ENCODE measurements at places on chromosomes 5 and 9.

DNA sequence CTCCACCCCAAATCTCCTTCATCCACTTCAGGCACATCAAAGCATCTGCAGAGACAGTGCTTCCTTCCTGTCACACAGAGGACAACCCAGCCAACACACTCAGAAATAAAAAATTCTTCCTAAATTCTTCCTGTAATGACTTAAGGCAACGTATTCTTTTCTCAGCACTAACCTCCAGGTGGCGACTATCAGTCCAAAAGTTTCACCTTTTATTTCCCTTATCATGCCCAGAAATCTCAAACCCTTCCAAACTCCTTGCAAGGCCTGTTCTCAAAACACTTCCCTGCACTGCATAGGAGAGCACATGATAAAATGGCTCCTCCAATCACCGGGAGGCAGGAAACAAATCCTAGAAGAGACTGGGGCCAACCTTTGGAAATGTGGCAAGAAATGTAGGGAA, 35.1 kb downstream of the SLIT3 start:
- DNase-seq: no peak

DNA sequence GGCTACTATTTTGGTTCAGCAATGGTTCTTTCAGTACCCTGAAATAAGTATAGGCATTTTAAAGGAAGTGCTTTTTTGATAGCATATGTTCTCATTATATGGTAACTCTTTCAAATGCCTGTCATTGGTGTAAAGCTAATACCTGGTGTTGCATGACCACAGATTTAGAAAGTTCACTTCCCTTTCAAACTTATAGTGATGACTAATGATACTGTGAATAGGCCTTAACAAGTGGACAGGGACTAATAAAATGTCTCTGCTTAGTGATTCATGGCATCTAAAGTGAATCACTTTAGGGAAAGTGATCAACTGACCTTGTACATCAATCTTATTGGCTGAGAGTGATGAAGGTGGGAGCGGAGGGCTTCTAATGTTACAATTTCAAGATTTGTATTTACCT, 21.6 kb downstream of the MRPL22 start:
- DNase-seq: no peak

DNA sequence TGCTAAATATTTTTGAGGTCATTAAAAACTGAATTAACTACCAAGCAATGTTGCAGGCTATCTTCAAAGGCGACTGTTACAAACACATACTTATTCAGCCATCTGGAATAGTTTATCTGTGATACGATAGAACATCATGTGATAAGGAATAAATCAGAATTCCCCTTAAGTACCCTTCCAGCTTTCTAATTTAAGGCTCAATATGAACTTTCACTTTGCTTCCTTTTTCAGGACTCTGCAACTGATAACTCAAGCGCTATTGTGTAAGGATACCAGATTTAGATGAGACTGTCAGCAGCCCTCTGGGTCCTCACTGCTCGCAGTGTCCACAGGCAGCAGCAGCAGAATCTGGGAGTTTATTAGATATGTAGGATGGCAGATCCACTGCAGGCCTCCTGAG, 416.3 kb downstream of the SPATA31D1 start:
- no peak for DNase-seq

GRCh38 chr5:139763930-139764791, 31.4 kb upstream of the PSD2 start:
- no peak for DNase-seq

- DNase-seq: no peak
These were observed 39.1 kb upstream of the C5orf63 start for GRCh38 chr5:127112347-127112864.

DNA sequence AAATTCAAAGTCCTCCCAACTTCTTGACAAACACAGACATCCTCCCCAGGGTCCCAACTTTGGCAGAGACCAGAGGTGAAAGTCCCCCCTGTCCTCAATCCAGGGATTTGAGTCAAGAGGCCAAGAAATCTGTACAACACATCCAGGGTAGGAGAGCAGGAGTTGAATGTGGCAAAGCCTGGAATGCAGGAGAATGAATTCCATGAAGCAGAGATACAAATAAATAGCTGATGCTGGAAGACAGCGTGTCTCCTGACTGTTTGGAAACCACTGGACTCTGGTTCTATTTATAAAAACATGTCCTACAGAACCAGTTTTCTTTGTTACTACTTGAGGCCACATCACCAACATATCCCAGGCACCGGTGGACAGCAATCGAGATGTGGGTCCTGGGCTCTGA, 43.7 kb upstream of the SLIT3 start:
- DNase-seq: no peak

DNA sequence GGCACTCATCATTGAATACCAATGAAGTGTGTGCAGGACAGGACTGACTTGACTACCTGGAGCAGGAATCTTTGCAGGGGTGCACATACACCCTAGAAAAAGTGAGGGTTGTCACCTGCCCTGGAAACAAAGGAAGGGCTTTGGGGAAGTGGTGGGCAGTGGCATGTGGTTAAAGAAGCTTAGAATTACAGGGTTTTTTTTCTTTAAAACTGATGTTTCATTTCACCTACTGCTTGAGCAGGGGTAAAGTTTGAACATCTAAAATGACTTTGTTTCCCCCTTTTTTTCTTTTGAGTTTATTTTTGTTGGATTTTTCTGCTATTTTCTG, 2.0 kb upstream of the KDM3B start:
- DNase-seq: no peak

- no peak for DNase-seq
These were observed 16.2 kb downstream of the RAD1 start for GRCh38 chr5:34899066-34899465.
